Stimulated activated CD8-positive, alpha-beta memory T cell treated with anti-CD3 and anti-CD28 coated beads, Interleukin-4, amount 100 ng/mL, for 4 hours (primary cell): ENCODE measurements at places on chromosomes 2 and 18.

DNA sequence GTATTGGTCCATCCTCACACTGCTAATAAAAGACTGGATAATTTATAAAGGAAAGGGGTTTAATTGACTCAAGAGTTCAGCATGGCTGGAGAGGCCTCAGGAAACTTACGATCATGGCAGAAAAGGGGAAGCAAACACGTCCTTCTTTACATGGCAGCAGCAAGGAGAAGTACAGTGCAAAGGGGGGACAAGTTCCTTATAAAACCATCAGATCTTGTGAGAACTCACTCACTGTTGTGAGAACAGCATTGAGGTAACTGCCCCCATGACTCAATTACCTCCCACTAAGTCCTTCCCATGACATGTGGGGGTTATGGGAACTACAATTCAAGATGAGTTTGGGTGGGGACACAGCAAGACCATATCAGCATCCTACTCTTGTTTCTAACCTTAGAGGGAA, 37.0 kb downstream of the SP100 start:
- DNase-seq: no peak

DNA sequence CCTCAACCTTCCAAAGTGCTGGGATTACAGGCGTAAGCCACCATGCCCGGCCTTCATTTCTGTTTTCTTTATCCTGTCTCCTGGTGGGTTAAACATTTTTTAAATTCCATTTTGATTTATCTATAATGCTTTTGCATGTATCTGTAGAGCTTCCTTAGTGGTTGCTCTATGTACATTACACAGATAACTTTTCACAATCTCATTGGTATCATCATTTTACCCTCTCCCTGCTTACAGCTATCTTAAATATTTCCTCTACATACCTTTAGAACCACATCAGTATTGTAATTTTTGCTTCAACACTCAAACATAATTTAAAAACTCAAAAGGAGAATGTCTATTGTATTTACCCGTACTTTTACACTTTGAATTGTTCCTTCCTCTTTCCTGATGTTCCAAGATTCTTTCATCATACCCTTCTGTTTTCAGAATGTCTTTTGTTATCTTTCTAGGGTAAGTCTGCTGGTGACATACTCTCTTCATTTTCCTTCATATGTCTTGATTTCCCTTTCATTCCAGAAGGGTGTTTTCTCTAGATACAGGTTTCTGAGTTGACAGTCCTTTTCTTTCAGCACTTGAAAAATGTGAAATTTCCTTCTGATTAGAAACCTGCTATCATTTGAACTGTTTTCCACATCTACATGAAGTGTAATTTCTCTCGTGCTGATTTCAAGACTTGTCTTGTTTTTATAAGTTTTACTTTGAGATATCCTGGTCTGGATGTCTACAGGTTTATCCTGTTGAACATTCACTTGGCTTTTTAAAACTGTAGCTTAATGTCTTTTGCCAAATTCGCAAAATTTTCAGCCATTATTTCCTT, 21.9 kb downstream of the PPP3R1 start:
- no peak for DNase-seq

- DNase-seq: no peak
These were observed 38.2 kb downstream of the COL3A1 start for GRCh38 chr2:189012351-189012750.

GRCh38 chr2:141362311-141362710, 768.5 kb downstream of the LRP1B start:
- no peak for DNase-seq

- DNase-seq: no peak
These were observed 238.9 kb downstream of the XIRP2 start for GRCh38 chr2:167127135-167127534.

GRCh38 chr2:237721458-237721857, 77.1 kb upstream of the RBM44 start:
- no peak for DNase-seq

DNA sequence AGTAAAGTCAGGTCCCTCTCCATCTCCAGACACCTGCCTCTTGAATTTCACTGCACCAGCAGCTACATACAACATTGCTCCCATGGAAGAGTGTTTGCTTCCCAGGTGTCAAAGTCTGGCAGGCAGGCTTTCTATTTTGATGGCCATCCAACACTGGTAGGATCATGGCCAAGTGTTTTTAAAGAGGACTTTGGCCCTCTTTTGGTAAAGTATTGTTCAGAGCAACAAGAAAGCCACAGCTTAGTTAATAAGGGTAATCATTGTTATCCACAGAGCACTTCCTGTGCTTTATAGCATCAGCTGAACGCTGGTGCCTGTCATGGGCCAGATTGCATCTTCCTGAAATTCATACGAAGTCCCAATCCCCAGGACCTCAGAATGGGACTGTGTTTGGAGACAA, 133.2 kb downstream of the NCK2 start:
- DNase-seq: no peak

- peak; percentile 61 for DNase-seq
These were observed at the start of gene E2F6 for GRCh38 chr2:11465485-11466306. Gene E2F6 (minus strand): TSS chr2:11466161. CDS start chr2:11465879, 282 bp downstream.

- DNase-seq: no peak
These were observed 103.2 kb downstream of the PTGR3 start for GRCh38 chr18:75105551-75106254.

DNA sequence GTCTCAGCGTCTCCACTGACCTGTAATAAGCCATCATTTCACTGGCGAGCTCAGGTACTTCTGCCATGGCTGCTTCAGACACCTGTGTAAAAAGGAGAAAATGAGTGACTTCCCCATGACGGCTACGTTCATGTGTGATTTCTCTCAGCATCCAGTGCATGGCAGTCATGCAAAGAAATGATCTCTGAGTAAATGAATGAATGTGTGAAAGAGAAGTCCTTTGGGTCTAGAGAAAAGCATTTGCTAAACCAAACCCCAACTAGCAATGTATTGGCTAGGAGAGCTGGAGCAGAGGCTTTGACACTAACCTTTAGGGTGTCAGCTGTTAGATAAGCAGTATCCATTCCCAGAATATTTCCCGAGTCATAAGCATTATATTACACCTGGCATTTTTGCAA, 417 bp downstream of the IL1B start:
- DNase-seq: no peak

- no peak for DNase-seq
These were observed 71.4 kb downstream of the HNMT start for GRCh38 chr2:138035608-138036217.

- no peak for DNase-seq
These were observed 16.0 kb downstream of the LANCL1 start for GRCh38 chr2:210460322-210461227.

DNA sequence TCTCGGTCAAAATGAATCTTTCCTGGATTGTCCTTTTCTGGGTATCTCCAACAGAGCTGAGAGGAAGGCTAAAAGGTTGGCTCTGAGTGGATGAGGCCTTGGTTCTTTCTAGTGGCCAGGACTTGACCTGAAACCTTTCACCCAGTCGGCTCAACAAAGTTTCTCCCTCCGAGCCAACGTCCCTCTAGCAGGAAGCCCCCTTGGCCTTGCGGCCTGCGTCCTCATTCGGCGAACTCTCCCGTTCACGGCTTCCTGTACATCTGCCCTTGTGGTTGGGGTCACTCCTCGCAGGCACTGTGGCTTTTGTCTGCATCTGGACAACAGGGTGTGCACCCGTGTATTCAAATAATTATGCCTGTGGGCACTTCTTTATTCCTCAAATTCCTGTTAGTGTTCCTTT, 9.4 kb upstream of the SIX3 start:
- no peak for DNase-seq

DNA sequence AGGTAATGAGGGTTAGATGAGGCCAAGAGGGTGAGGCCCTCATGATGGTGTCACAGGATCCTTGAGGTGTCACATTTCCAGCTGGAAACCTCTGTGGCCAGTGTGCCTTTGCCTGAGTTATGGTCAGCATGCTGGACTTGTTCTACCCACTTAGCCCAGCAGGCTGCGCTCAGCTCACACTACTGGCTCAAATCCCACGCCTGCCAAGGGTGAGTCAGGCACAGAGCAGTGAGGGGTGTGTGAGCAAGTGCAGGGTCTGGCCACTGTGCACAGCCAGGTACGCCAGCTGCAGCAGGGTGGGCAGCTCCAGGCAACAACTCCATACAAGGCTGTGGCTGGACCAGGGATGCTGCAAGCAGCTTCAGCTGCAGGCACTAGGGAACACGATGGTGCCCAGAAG, 616.6 kb upstream of the FSHR start:
- DNase-seq: no peak

DNA sequence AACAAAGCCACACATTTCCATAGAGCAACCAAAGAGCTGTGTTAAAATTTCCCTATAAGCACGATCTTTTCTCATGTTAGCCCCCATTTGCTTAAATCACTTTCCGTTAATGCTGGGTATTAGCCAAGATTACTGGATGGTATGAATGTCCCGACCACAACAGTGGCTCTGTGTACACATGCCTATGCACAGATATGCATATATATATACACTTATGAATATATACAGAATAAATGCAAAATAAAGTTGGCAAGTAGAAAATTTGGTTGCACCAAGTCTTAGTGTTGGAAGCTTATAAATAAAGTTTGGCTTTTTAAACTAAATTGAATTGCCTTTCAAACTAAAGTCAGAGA, 265.9 kb upstream of the ETAA1 start:
- no peak for DNase-seq

GRCh38 chr2:229375251-229375650, 104.2 kb upstream of the PID1 start:
- no peak for DNase-seq

DNA sequence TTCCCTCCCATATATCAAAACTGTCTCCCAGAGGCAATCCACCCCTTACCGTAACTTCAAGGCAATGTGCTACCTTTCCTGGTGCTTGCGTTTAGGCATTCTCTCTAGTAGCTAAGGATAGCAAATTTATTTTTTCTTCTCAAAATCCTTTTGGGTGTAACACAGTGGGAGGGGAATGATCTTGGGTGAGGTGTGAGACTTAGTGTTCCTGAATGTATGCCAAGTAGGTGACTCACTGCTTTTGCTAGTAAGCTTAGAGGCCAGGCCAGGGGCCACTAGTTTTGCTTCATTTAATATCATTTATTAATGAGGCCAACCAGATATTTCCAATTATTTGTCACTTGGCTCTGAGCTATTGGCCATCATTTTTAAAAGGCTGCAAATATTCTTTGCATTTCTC, 135.5 kb downstream of the NAPG start:
- DNase-seq: no peak

DNA sequence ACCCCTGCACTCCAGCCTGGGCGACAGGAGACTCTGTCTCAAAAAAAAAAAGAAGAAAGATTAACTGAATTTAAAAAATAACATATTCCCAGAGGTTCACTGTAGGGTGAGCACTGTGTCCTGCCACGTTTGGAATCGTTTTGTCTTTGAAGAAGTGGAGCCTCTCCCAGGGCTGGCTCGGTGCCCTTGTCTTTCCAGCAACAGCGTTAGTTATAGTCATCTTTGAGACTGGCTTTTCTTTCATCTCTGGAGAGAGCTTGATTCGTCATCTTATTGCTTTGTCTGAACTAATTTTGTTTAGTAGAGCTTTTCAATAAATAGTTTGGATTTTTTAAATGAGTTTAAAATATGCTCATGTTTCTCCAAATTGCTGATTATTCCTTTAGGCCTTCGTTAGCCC, 50.5 kb downstream of the IMPA2 start:
- no peak for DNase-seq

DNA sequence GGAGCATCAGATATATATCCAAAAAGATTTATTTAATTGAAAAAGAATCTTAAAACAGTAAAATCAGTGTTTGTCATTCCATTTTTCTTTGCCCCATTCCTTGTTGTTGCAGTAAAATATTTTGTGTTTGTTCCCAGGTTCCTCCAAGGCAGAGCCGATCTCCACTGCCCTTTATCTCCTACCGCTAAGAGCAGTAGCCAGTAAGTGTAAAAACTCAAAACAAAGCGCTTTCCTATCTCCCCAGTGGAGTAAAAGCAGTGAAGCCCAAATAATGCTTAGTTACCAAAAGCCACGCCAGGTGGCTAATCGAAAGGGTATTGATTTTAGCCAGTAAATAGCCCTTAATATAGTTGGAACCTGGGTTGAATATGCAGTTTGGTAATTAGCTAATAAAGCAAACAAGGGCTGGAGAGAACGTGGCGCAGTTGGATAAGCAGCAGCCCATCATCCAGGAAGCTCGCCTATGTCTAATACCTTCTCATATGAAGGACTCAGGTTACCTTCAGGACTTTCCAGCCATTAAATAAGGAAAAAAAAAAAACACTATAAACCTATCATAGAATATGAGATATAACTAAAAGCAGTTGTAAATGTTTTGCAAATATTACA, 12.4 kb upstream of the GPD2 start:
- no peak for DNase-seq

GRCh38 chr2:169946092-169946491, 118.8 kb downstream of the UBR3 start:
- no peak for DNase-seq

DNA sequence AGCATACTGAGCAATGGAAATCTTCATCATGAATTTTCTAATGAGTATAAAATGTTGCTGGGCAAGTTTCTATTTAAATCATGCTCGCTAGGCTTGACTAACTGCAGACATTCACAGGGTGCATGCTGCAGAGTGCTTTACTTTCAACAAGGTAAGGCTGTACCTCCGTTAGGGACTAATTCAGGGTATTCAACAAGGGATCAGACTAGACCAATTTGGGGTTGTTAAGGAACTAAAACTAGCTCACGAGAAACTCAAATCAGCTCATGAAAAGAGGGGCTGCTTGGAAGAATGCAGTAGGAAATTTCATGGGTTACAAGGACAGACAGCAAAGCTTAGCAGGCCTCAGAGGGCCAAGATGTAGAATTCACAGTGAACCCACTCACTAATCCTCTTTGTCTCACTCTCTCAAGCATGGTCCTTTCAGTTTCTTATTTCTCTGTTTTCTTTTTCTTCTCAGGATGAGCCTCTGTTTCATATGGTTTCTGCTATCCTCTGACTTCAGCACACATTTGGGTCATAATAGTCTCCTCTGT, 2.2 kb downstream of the MYO3B start:
- DNase-seq: no peak

- no peak for DNase-seq
These were observed 141.7 kb downstream of the CDH20 start for GRCh38 chr18:61474918-61475317.

- no peak for DNase-seq
These were observed 16.3 kb upstream of the MFF start for GRCh38 chr2:227308784-227309183.

GRCh38 chr2:75892490-75892889, 181.8 kb upstream of the GCFC2 start:
- DNase-seq: no peak

GRCh38 chr18:5430131-5430530, 113.7 kb downstream of the EPB41L3 start:
- no peak for DNase-seq

DNA sequence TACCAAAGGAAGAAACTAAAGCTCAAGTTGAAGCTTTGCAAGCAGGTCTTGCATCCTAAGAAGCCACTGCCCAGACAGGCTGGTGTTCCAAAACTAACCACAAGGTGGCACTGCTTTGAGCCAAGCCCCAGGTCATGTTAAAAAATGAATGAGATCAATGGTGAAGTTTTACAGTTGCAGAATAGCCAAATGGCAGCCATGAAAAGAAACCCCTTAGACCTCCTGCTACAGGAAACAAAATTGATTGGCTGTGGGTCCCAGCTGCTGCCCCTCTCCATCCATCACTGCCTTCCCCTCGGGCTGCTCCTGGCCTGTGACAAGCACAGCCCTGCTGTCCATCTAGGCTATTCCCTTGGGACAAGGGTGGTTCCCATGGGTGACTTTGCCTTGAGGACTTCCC, 20.7 kb upstream of the MREG start:
- peak; percentile 64 for DNase-seq

GRCh38 chr2:107719836-107720235, 106.9 kb upstream of the RGPD4 start:
- no peak for DNase-seq

- DNase-seq: no peak
These were observed 49.3 kb upstream of the STK17B start for GRCh38 chr2:196220671-196221070.
